ENCODE measurements at places on chromosomes 12 and 14.

DNA sequence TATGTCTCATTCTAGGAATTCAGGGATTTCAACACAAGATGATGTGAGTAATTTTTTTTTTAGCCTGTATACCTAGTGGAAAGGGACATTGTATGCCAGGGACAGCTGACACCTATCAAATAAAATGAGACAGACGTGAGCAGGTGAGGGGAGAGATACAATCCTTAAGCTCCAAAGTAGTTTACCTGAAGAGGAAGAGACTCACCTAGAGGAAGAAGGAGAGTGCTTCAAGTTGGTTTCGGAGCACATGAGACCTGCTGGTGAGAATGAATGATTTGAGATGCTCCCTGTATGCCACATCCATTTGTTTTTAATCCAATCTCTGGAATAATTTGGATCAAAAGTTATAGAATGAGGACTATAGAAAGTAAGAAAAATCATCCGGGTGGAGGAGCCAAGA lies 915.4 kb upstream of the FBXO33 start:
- no peak for DNase-seq

GRCh38 chr14:65637780-65638179 lies 225.2 kb downstream of the FUT8 start:
- DNase-seq = peak; percentile 46

- no peak for DNase-seq
Measured at GRCh38 chr14:74620497-74620921, 8.5 kb upstream of the LTBP2 start.

DNA sequence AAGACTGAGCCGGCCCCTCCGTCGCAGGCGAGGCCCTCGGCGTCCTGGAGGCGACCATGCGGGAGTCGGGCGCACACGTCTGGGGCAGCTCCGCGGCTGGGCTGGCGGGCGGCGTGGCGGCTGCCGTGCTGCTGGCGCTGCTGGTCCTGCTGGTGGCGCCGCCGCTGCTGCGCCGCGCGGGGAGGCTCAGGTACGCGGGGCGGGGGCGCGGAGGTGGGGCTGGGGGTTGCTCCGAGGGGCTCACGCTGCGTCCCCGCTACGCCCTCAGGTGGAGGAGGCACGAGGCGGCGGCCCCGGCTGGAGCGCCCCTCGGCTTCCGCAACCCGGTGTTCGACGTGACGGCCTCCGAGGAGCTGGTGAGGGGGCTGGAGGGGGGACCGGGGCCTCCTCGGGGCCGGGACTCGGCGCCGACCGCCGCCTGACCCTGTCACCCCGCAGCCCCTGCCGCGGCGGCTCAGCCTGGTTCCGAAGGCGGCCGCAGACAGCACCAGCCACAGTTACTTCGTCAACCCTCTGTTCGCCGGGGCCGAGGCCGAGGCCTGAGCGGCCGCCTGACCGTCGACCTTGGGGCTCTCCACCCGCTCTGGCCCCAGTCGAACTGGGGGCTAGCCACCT lies 7.8 kb downstream of the AMN start:
- DNase-seq = no peak

DNA sequence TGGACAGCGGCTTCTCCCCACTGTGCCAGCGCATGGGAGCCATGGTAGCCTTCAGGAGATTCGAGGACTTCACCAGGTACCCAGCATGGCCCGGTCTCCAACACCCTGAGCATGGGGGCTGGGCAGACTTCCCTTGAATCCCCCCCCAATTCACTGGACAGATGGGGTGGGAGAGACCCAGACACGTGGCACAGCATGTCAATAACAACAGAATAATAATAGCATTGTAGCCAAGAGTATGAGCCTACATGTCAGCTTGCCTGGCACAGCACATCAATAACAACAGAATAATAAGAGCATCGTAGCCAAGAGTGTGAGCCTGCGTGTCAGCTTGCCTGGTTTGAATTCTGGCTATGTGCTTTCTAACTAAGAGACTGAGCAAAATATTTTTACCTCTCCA lies 76.4 kb downstream of the FOXN4 start:
- no peak for DNase-seq

GRCh38 chr12:113049976-113050742 lies 6.4 kb upstream of the DTX1 start:
- peak; percentile 60 for DNase-seq

DNA sequence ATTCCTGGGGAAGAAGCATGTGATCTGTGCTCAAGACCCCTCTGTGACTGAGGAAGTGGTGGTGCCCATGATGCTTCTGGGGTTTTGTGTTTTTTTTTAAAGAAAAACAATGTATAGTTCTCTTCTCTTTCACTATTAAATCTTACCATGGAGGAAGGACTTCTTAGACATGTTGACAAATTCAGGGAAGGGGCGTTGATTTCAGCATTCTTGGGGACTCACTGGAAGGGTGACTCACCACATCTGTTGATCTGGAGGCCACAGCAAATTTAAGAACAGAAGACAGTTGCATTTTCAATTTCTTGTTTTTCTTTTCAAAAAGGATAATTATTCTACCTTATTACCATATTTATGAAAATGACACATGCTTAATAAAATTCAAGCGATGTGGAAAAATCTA lies 152.9 kb upstream of the RTL1 start:
- no peak for DNase-seq

DNA sequence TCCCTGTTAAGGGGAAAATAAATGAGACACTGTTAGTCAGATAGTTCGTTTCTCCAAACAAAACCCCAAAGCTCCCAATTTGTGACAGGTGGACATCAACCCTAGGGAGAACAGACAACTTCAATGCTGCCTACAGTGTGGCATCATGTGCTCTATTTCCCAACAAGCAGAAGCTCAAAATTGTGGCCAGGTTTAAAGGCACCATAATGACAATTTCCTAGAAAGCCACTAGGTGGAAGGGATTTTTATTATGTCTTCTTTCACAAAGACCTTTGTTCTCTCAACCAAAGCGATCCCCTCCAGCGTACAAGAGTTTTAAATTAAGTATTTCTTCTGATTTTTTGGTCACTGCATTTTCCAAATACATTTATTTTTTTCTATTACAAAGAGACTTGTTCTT lies 88.0 kb upstream of the MBIP start:
- DNase-seq = no peak

- DNase-seq = no peak
Measured at GRCh38 chr14:60622210-60622916, 26.9 kb downstream of the SIX1 start.

- DNase-seq = no peak
Measured at GRCh38 chr12:59583003-59583712, 12.7 kb upstream of the SLC16A7 start.

DNA sequence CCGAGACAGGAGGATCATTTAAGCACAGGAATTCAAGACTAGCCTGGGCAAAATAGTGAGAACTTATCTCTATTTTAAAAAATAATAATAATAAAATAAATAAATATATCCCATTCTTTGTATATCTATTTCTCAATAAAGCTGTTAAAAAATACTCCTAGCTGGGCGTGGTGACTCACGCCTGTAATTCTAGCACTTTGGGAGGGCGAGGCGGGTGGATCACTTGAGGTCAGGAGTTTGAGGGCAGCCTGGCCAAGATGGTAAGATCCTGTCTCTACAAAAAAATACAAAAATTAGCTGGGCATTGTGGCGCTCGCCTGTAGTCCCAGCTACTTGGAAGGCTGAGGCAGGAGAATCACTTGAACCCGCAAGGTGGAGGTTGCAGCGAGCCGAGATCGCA lies 75.7 kb upstream of the TBX3 start:
- DNase-seq = no peak

- DNase-seq = no peak
Measured at GRCh38 chr14:68364792-68365192, 428.1 kb downstream of the ZFP36L1 start.

DNA sequence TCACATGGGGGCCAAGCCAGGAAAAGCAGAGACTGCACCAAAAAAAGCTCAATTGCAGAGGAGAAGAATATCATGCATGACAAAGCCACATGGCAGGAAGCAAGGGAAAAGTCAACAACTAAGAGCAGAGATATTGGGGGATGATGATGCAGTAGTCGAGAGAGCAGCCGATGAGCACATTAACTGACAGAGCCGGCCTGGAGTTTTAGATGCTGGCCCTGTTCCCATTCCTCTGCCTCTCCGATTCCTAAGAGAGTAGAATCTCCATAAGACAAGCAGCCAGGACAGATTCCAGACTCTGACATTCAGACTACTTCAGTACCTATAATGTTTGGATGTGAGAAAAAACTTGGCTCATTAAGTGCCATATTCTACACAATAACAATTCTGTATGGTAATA lies 155.9 kb downstream of the KCNH5 start:
- no peak for DNase-seq

DNA sequence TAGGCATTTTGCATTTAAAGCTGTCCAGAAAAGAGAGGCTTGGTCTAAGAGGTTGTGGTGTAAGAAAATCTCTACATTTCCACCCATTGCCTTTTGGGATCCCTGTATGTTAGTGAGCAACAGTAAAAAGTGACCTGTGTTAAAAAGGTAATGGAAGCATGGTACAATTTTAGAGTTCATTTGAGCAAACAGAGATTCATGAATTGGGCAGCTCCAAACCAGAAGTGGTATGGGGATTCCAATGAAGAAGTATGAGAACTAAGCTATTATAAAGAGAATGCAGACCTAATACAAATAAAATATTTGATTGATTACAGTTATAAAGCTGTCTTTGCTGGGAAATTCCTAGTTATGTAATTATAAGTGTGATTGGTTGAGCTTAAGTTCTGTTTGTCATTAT lies 907.0 kb downstream of the DIO2 start:
- no peak for DNase-seq

DNA sequence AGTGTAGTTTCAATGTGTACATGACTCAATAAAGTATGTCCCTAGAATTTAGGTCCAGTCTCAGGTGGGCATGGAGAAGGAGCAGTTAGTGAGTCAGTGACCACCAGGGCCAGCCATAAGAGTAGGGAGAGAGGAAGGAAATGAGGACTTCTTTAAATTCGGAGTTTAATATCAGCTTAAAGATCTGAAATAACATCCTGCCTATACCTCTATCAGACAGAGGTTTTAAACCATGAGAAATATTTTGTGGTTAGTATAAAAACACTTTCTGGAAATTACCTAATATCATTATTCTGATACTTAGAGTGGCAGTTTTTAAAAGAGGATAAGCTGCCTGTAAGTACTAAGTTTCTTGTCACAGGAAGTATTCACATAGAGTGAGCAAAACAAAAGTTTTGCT lies 61.7 kb upstream of the ST8SIA1 start:
- no peak for DNase-seq

DNA sequence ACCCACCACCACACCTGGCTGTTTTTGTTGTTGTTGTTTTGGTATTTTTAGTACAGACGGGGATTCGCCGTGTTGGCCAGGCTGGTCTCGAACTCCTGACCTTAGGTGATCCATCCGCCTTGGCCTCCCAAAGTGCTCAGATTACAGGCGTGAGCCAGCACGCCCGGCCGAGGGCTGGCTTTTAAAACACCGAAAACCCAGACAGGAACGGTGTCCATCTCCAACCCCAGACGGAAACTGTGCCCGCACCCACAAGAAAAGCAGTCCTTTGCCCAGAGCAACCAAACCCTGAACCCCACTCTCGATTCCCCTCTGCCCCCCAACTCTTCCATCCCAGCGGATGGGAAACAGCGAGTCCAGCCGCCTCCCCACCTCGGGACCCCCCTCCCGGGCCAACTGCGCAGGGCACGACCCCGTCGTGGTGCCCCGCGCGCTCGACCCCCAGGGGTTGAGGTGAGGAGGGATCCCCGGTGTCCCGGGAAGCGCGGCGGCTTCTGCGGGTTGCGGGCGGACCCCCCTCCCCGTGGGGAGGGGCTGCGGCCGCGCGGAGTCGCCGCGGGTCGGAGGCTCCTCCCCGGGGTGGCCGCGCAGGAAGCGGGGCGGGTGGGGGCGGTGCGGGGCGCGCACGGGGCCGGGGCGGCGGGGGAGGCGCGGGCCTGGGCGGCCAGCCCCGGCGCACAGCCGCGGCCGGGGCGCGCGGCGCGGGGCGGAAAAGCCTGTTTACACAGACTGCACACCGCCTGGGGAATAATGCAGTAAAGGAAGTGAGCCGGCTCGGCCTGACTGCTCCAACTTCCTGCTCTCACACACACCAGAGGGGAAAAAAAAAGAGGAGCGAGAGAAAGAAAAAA lies at the start of gene ELK3:
ELK3 (plus strand) TSS at position 651 of the 851 bp plus-strand sequence.
- peak; percentile 74 for DNase-seq

GRCh38 chr12:116370004-116370404 lies 92.5 kb upstream of the MED13L start:
- no peak for DNase-seq

DNA sequence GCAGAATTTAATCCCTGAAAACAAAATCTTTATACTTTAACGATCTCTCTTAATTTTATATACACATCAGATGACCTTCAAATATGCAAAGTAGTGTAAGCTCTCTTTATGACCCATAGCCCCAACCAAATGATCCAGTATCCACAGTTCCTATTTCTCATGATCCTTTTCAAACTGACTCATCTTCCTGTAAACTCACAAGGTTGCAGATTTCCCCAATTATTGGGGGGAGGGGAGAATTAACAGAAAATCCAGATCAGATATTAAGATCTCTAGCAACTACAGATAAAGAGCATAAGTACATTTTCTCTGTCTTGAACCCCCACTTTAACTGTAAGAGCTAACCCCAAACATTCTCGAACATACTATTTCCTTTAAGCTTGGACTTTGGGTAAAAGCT lies 12.5 kb downstream of the GNS start:
- DNase-seq = no peak

DNA sequence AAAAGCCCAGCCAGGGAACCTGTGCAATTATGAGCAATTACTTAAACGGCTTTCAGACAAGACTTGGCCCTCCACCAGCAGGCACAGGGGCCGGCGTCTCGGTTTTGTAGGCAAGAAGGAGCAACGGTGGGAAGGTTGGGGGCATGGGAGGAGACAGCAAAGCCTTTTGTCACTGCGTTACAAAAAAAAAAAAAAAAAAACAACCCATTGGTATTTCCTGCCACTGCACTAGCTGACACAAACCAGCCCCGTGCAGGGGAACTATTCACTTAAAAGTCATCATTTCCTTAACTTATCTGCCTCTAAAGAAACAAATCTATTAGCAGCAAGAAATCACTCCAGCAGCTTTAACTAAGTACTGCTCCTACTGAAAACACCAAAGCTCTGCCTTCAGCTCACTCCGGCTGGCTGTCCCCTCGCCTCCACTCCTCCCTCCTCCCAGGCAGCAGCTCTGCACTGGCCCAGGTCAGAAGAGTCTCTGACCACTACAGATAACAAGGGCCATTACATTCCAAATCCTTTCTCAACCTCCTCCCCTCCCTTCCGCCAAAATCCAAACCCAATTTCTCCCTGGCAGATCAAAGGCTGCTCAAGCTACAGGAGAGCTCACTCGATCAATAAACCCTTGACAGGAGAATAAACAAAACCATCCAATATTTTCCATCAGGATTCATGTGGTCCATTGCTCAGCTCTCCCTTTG lies 105.2 kb upstream of the CDKN3 start:
- DNase-seq = no peak

All from GM19239 (cell line).